ENCODE measurements at places on chromosomes 11 and 22.

DNA sequence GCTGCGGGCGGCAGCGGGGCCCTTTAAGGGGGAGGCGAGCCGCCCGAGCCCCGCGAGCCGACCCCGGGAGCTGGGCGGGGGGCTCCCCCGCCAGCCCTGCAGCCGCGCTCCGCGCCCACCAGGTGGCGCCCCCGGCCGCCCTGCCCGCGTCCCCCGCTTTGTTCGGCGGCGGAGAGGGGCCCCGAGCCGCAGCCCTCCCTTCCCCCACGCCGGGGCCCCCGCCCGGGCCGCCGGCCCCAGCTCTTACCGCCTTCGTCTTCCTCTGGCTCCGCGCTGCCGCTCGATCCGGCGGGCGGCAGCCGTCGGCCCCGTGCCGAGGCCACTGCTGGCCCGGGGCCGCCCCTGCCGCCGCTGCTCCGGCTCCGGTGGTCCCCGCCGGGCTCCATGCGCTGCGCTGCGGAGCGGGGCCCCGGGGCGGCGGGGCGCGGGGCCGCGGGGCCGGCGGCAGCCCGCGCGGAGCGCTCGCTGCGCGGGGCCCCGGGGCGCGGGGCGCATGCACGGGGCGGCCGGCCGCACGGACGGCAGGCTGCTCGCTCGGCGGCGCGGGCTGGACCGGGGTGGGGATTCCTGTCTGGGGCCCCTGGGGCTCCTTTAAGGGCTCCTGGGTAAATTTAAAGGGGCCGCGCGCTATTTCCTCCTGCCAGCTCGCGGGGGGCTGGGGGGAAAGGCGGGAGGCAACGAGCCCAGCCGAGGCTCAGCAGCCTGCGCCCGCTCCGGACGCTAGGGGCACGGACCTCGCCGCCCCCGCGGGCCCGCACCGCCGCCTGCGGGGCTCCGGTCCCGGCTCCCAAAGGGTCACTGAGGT lies at the start of gene ZFTA:
Gene ZFTA, minus strand, starts transcription at position 539 of the 805 bp plus-strand sequence. Its CDS starts 153 bp downstream, at position 386.
- DNase-seq: peak; percentile 52

GRCh38 chr11:129190087-129190486 lies 2.0 kb downstream of the ARHGAP32 start:
- DNase-seq: no peak

GRCh38 chr11:62416596-62416995 lies 2.2 kb upstream of the SCGB1A1 start:
- DNase-seq: no peak

DNA sequence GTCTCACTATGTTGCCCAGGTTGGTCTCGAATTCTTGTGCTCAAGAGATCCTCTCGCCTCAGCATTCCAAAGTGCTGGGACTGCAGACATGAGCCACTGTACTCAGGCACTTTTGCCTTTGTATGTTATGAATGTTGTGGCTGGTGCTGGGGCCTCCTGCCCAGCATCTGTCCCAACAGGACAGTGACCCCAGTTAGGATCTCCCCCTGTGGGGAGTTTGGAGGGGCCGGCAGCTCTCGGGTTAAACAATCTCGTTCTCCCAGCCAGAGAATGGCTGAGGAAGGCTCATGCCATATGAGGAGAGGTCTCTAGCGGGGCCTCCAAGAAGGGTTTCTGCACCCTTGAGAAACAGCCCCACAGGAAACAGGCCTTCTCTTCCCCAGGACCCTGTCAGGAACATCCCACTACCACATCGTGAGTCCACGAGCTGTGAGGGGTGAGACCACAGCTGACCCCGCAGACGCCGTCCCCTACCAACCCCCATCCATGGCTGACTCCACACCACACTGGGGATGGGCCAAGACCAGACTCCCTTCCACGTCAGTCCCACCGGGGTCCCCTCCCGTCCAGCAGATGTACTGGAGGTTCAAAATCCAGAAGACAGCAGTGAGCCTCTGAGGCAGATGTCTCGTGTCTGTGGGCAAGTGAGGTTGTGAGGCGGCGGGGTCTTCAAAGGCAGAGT lies 54.1 kb downstream of the SHANK2 start:
- no peak for DNase-seq

DNA sequence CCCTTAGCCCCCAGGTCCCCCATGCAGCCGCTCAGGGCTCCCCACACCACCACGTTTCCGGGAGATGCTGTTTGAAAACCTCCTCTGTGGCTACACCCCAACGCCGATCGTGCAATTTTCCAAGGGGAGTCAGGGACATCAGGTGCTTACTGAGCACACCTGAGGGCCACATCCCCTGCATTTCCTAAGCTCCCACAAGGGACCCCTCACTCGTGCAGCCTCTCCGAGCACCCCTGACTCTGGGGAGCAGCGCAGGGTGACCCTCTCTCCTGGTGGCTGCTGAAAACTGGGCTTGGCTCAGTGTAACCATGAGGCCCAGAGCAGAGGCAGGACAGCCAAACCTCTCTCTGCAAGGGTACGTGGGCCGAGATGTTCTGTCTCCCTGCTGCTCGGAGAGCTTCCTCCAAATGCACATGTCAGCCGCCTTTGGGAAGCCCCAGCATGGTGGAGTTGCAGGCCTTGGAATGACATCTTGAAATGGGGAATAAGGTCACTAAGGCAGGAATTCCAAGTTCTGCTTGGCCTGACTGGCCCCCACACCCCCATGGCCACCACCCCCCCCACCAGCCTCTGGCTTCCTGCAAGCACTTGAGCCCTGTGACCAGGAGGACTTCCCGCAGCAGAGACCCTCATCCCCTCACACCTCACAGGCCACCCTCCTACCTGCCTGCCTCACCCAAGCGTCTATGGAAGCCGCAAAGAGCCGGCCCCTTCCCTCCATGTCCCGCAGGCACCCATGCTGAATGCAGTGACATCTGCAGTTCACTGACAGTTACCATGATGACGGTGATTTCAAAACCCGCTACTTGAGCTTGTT lies 257.4 kb downstream of the BRD1 start:
- no peak for DNase-seq

GRCh38 chr11:130390071-130390758 lies 38.2 kb downstream of the ADAMTS8 start:
- no peak for DNase-seq

- no peak for DNase-seq
Observed at GRCh38 chr11:2521081-2521732, 76.4 kb downstream of the KCNQ1 start.

GRCh38 chr11:111566324-111566723 lies 25.8 kb downstream of the LAYN start:
- no peak for DNase-seq

DNA sequence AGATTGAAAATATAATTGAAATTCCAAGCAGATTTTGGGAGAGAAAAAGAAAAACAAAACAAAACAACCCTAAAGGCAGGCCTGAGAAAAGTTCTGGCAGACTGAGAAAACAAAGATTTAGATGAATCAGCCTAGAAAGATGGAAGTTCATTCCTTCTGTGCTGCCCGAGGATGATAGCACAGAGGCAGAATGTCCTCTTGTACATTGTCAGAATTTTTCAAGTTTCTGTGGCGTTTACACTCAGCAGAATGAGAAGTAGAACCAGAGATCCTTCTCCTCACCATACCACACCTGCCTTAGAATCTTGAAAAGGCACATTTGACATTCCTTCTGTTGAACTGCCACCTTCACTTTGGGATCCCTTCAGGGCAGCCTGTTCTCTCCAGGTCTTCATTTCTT lies 62.5 kb upstream of the IZUMO1R start:
- DNase-seq: no peak

GRCh38 chr11:6813656-6814055 lies 14.2 kb upstream of the OR6A2 start:
- no peak for DNase-seq

Measured in stimulated activated CD8-positive, alpha-beta memory T cell treated with anti-CD3 and anti-CD28 coated beads, Interleukin-4, amount 100 ng/mL, for 24 hours (primary cell).